GM23248 (cell line): ENCODE measurements at places on chromosomes 1 and 21.
A peak's percentile ranks its signal among the peaks of the same experiment; 100 is the strongest.

- peak; percentile 97 for DNase-seq
Measured at GRCh38 chr1:24416666-24417391, 1.2 kb downstream of the NIPAL3 start.

DNA sequence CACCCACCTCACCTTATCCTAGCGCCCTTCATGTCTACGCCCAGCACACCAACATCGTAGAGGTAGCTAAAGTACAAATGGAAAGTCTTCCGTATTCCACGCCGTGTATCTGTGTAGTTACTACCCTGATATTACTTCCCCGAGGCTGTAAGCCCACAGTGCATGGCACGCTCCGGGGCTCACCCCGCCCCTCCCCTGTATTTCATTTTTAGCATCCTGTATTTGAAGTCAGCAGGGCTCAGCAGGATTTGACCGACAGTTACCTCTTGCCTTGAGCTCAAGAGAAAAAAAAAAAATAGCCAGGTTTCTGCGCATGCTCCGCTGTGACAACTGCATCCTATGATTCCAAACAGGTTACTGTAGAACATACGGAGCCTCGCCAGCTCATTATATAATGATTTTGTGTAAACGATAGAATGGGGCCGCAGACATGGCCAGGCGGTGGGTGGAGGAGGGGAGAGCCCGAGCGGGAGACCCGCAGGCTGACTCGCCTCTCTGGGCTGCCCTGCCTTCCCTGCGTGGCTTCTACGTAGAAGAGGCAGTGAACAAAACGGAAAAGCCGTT, 1.3 kb downstream of the ABCG1 start:
- peak; percentile 58 for DNase-seq

DNA sequence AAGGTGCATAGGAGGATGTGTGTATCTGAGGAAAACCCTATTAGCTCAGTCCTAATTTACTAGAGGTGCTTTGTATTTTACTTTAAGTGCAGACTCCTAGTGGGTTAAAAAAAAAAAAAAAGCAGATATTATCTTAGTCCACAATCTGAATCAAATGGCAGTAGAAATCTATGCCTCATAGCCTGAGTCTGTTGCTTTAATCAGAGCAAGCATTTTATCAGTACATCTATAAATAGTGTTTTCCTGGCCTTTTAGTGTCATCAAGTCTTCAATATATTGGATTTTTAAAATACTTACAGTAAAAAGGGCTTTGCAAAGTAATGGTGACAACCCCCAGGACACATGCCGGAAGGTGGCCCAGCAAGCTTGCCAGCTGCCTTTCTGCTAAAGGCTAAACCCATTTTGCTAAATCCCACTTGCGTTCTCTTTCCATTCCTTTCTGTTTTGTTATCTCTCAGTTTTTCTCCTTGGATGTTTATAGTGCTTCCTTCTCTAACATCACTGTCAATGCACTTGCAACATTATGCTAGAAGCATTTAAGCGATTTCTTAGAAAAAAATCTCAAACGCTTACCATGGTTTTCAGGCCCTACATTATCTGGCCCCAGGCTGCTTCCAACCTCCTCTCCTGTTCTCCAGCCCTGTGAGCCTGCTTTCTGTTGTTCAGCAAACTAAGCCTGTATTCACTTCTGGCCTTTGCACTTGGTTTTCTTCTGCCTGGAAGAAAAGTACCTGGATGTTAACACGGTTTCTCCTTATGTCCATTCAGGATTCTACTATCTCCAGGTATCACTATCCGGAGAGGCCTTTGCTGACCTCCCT, 206.3 kb downstream of the PDE4B start:
- DNase-seq: no peak

DNA sequence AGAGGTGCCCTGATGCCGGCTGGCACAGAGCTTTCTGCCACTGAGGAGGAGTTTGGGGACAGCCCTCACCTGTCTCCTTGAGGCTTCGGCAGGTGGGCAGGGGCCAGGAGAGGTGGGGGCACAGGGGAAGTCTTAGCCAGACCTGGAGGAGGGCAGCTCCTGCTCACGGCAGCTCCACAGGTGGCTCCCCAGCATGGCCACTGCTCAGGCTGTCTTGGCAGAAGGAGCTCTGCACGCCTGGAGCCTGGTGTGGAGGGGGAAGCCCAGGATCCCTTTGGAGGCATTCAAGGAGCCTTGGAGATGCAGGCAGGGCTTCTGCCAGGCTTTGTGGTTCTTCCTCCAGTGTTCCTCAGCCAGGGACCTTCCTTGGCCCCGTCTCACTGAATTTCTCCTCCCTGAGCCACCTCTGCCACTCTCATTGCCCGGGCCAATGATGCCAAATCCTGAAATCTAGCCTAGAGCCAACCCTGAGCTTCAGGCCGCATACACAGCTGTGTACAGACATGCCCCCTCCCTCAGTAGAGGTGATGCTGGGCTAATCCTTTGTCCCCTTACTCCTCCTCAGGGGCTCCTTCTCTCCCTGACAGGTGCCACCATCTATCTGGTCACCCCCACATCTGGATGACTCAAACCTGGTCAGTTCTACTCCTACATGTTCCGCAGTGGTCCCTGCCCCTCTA, 251.8 kb upstream of the VAMP3 start:
- no peak for DNase-seq

DNA sequence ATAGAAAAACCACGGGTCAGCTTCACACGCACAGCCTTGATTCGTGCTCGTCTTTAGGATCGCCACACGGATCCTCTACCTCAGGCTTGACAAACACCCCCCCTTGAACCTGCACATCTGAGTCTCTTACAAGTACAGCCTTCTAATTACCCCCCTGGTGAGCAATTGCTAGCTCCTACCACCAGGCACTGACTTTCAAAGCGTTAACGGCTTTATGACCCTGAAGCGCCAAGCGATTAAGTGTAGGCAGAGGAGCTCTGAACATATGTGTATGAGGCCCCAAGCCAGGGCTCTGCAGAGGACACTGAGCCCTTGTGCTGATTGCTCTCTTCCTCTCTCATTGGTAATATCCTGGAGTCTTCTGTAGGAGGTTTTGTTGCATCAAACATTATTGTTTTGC, 55.7 kb upstream of the EPHA8 start:
- DNase-seq: no peak

GRCh38 chr1:150780510-150780909, 14.9 kb upstream of the CTSS start:
- no peak for DNase-seq

DNA sequence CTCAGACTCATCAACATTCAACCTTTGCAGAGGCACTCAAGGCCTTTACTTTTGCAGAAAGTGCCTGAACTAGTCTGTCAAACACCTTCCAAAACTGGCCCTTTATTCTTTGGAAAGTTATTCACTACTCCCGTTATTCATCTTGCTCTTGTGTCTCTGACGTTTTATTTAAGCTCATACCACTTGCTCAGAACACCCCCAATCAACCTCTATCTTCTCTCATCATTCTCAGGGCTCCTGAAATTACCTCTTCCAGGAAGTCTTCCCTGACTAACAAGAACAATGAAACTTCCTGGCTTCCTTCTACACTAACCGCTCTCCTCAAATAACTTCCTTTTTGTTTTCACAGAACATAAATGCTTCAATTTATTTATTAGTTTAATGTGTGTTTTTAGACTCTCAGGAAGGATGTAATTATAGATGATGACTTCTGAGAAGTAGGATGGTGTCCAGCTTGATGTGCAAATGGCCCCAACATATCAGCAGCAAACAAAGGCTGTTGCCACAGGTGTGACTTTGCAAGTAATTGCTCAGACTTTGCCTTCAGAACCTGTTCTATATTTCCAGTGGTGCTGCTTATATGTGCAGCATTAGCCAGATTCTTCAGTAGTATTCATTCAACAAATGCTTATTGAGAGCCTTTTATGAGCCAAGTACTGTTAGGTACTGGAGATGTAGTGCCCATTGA, 22.8 kb upstream of the BATF3 start:
- DNase-seq: no peak
